ENCODE measurements at places on chromosomes 12 and 14. TPM values are rescaled to one million over a fixed set of nuclear protein-coding genes. Genes with fewer than 3 reads are reported as not detected.

DNA sequence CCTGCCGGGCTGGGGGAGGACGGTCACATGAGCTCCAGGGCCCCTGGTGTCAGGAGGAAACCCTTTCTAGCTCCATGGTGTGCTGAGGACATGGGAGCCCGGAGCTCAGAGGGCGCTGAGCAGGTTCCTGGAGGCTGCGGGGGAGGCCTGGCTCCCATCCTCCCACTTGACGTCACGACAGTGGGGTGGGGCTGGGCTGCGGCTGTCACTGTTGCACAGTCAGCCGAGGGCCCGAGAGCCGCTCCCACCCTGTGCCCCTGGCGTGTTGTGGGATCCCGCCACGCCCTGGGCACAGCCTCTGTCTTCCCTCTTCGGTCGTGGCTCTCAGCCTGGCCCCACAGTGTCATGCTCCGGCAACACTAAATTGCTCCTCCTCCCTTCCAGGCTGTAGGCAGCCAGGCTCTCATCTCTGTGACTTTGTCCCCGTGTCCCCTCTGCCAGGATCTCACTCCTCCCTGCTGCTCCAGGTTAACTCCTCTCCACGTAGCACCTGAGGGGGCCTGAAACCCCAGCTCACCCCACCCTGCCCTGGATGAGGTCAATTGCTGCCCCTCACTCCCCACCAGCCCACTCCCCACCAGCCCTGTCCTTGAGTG, 33.0 kb downstream of the BEGAIN start:
- DNase-seq: no peak

DNA sequence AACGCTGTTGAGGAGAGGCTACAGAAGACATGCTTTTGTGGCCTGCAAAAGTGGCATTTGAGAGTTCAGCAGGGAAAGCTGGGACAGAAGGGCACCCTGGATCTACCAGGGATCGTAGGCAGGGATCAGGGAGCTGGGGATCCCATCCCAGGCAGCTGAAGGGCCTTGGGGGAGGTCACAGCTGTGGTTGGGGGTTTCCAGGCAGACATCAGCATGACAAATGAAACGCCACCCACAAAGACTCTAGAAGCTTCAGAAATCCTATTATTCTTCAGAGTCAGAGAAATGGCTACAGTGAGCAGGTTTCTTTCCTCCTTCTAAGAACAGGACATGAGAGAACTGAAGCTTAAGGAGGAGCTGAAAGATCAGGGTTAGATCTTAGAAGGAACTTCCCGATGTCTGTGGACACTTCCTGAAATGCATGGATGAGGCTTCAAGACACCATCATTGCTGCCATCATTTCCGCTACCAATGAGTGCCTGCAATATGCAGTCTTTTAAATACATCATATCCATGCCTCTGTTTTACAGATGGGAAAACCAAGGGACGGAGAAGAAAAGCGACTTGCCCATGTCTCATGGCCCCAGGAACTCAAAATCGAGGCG, 104.3 kb downstream of the RBM19 start:
- DNase-seq: peak; percentile 67

DNA sequence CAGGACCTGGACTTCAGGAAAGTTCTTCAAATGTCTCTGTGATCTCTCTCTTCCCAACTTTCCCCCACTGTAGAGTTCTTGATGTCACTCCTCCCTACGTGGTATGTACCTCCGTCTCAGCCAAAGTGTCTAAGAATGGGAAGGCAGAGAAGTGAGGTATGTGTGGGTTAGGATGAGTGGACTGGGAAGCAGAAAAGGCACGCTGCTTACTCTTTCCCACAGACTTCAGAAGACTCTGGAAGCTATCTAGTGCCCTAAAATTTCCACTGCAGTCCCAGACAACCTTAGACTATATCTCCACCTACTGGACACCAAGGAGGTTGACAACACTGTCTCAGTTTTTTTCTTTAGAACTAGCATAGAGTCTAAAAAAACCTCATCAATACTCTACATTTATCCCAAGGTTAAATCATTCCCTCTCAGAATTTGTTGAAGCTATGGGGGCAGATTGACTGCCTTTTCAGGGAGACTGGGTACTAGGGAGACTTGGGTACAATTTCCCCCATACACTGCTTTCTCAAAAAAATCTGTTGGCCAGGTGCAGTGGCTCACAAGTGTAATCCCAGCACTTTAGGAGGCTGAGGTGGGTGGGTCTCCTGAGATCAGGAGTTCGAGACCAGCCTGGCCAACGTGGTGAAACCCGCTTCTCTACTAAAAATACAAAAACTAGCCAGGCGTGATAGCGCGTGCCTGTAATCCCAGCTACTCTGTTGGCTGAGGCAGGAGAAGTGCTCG, 20.6 kb upstream of the ITGA5 start:
- DNase-seq: peak; percentile 76

DNA sequence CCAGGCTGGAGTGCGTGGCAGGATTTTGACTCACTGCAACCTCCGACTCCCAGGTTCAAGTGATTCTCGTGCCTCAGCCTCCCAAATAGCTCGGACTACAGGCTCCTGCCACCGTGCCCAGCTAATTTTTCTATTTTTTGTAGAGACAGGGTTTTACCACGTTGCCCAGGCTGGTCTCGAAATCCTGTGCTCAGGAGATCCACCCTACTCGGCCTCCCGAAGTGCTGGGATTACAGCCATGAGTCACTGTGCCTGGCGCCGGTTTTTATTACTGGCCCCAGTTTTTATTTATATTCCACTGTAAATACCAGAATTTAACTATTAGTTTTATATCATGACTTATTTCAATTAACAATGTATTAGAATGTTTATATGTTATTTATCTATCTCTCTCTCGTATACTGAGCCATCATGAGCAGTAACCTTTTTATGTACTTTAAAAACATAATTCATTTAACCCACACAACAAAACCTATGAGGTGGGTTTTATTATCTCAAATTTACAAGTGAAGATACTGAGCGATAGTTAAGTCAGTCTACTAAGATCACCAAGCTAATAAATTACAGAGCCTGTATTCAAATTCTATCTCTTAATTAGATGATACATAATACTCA, 47.8 kb downstream of the HECTD1 start:
- DNase-seq: no peak

- no peak for DNase-seq
Observed at GRCh38 chr12:124233846-124234640, 60.9 kb upstream of the RFLNA start.

DNA sequence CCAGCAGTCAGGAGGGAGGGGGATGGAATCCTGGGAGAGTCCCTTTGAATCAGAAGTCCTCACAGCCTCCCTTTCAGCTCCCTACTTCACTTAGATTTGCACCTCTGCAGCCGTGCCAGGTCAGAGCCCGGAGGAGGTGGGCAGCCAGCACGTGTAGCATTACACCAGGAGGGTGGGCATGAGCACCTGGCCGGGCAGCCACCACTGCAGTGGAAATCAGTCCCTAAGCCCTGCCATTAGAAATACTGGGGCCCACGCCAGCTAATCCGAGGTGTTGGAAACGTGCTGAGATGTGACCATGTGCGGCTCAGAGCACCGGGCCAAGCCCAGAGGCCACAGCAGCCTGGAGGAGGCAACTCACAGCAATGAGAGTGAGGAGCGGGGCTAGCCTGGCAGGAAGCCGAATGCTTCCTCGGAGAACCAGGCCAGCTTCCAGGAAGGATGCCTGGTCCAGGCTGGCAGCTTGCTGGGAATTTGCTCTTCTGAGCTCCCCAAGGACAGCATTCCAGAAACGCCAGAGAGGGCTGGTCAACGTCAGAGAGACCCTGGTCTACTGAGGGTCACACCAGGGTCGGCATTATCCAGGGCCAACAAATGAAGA, 9.4 kb upstream of the CACNA2D4 start:
- no peak for DNase-seq

DNA sequence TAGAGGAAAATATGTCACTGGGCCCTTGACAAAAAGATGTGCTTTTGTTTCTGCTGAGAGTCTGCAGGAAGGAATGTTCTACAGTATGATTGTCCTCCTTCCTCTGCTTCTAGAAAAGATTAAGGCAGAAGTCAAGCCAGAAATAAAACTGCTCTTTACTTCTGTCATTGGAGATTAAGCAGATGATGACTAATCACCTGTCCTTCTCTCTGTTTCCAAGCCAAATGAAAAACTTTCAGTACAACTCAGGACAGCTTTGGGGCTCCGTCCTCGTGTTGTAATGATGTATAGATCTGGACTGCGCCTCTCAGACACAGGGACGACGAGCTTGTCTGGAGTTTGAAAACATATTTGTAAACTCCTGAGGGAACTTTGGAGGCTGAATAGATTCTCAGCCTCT, 159.3 kb downstream of the DYRK2 start:
- DNase-seq: no peak

DNA sequence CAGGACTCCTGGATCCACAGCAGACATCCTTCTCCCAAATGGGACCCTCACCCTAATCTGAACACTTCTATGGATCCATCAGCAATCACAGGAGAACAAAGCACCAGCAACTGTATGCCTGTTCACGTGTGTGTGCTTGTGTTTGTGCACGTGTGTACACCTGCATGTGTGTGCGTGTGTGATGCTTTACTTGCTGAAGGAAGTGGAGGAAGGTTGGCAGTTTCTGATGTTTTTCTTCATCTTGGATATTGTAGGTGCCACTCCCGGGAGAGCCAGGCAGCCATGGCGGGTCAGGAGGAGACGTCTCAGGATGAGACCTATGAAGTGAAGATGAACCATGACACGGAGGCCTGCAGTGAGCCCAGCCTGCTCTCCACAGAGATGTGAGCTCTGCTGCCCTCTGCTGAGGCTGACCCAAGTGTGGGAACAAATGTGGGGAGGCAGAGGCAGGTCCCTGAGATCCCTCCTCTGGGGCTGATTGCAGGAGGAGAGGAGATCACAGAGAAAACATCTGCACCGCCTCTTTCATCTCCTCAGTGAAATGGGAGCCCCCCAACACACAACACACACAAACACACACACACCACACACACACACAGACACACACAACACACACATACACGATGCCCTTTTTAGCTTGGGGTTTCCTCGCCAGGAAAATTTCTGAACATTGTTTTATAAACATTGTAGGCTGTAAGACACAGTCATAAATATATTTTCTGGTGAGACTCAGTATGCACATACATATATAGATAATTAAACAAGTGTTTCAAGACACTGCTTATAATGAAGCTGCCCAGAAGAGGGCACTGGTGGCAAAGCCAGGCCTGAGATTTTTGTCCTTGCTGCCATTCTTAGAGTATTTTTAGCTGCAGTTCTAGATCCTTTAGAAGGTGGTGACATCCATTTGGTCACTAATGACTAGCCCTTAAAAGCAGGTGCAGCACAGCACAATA, 112.2 kb upstream of the FKBP4 start:
- peak; percentile 70 for DNase-seq

GRCh38 chr12:100987552-100988521, 193.3 kb downstream of the ANO4 start:
- DNase-seq: peak; percentile 80

DNA sequence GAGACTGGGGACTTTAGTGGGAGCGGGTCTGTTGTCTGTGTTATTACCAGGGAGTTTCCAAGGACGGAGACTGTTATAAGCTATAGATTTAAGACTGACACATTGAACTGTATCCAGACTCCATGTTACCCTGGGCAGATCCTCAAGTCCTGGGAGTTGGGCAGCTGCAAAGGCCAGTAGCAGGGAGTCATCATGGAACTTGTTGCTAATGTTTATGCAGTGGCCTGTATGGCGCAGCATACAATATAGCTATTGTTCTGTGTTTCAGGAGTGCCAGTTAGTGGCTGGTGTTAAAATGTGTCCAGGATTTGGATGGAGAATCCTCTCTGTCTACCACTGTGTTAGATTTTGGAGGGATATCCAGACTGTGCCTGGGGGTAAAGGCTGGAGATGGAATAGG, 31.7 kb downstream of the SMOC1 start:
- DNase-seq: no peak

GRCh38 chr12:122096591-122097149, 18.1 kb downstream of the MLXIP start:
- DNase-seq: no peak

DNA sequence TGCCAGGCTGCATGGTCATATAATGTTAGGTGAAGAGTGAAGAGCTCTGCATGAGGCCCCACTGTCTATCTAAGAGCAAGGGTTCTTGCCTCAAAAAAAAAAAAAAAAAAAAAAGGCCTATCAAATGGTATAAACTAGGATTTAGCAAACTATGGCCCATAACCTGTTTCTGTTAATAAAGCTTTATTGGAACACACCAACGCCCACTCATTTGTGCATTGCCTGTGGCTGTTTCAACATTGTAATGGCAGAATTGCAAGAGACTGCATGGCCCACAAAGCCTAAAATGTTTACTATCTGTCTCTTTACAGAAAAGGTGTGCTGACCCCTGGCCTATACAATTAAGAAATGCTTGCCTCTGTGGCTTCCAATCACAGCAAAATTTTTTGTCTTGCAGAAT, 12.8 kb downstream of the PLEKHG7 start:
- no peak for DNase-seq

DNA sequence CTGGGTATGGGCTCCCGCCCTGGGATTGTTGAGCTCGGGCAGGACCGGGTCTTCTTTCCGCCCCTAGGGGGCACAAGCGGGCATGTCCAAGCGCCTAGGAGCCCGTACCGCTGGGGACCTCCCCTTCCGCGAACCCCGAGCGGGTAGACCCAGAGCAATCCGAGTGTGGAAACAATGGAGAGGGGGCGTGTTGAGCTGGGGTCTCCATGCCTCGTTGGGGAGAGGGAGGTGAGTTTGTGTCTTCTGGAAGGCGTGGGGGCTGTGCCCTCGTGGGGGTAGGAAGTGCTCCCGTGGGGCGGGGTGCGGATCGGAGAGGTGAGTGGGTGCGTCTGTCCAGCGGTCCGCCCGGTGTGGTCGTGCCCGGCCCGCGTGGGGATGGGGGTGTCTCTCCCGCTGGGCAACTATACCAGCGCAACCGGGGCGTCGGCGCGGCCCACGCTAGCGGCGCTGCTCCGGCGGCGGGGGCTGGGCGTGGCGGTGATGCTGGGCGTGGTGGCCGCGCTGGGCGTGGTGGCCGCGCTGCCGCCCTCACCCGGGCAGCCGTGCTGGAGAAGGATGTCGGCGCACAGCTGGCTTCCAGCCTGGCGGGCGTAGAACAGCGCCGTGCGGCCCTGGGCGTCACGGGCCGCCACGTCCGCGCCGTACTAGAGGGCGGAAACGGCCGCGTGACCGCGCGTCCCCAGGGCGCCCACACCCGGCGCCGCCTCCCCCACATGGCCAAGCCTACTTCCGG, 12.2 kb downstream of the AGAP2 start:
- peak; percentile 96 for DNase-seq

- DNase-seq: peak; percentile 77
Observed at GRCh38 chr14:50531595-50532501, 521 bp downstream of the MAP4K5 start.

- DNase-seq: no peak
Observed at GRCh38 chr12:132052196-132052932, 91.8 kb downstream of the DDX51 start.

- no peak for DNase-seq
Observed at GRCh38 chr14:28772613-28773012, 6.0 kb downstream of the FOXG1 start.

Gene PIANP
- total RNA-seq: 2.2 TPM

Gene TAS2R46
- 5.0 TPM for total RNA-seq

Gene ADGRD1
- 0.08 TPM for total RNA-seq

Gene SCNN1A
- total RNA-seq: 134 TPM

Gene RPL10L
- not detected for total RNA-seq

Gene NOVA1
- 10.9 TPM for total RNA-seq

Gene DPY19L2
- total RNA-seq: 10.8 TPM

Gene CPNE6
- total RNA-seq: not detected

Gene KRT71
- total RNA-seq: not detected

Gene TGFB3
- 0.17 TPM for total RNA-seq

Gene AMIGO2
- 3.5 TPM for total RNA-seq

Gene BIN2
- total RNA-seq: 0.23 TPM

Gene ATG14
- 15.2 TPM for total RNA-seq

Gene NANOG
- total RNA-seq: 134 TPM
